Iris pigment epithelial cell (primary cell): ENCODE measurements at places on chromosomes 3 and 15.

- no peak for DNase-seq
Observed at GRCh38 chr3:123337948-123338619, 110.8 kb downstream of the ADCY5 start.

DNA sequence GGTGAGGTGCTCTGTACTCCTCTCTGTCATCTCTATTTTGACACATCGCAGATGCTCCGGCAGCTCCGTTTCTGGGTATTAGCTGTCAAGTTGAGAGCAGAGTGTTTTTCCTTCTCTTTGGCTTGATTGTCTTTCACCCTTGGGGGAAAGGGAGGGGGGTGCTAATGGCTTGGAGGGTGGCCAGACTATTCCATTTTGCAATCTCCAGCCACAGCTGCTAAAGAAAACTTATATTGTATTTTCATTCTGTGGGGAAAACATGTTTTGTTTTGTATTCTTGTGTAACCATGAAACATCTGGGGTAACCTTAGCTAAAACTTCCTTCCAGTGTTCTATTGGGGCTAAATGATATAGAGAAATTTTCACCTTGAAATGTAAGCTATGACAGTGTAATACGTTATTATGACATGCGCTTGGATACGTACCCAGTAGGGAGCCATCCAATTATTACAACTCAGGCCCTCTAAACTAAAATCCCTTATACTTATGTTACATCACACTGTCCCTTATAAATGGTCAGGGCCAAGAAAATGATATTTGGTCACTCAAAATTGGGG is 14.0 kb upstream of the LARP6 start:
- DNase-seq, result peak; percentile 85

DNA sequence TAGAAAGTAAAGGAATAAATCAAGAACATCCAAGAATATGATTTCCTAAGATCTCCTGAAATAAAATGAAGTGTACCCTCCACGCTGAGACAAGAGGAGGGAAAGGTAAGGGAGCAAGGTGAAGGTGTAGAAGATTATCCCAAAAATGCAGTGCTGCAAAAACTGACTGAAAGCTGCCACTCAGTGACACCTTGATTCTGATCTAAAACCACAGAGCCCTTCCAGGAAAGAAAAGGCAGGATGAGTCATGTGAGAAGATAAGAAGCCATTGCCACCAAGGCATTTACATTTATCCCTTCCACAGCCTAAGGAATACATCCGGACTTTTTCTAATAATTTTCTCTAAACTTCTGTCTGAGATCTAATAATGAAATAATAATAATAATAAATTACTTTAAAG is 49.9 kb downstream of the IGSF11 start:
- no peak for DNase-seq

- no peak for DNase-seq
Observed at GRCh38 chr3:130948929-130949328, 55.0 kb downstream of the ATP2C1 start.

GRCh38 chr3:41638381-41638780 is 323.5 kb downstream of the ULK4 start:
- DNase-seq, result no peak

DNA sequence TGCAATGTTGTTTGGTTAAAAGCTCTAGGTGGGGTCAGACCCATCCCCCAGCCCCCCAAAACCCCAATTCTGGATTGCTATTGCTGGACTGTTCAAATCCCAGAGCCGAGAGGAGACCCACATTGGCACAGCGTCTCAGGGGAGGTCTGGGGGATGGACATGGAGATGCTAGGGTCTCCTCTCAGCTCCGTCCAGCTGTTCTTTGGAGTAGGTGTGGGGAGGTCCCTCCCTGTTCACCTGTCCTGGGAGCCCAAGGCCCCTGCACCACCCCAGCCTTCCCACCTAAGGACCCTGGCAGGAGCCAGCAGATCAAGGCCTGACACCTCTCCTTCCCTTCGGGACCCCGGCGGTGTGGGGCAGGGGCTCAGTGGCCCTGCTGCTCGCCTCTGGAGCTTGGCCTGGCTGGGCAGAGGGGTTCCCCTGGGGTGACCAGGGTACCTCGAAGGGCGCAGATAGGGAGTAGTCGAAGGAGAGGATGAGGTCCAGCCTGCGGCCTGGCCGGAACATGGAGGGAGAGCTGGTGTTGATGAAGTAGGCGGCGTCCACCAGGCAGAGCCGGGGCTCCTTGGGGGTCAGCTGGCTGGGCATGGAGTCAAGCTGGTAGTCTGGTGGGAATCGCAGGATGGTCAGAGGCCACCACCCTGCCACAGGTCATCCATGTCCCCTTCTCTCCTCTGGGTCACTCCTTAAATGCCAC is 23.9 kb downstream of the PLA2G4D start:
- DNase-seq, result no peak

DNA sequence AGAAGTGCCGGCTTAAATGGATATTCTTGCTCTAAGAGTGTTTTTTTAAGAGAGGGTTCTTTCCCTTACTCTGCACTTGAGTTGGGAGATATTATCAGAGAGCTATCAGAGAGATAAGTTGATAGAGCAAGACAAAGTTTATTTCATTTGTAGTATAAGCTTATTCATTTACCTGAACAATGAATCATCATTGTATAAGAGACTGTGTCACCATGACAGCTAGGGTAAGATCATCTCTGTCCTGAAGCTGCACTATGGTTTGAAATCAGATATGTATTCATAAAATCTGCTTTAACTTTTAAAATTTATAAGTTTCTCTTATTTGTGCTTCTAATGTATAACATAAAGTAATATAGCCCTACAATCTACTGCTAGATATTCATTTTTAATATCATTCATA is 128.1 kb upstream of the ARL6 start:
- no peak for DNase-seq

- DNase-seq, result peak; percentile 82
Observed at GRCh38 chr3:184786280-184786941, 25.6 kb upstream of the VPS8 start.

GRCh38 chr3:71436337-71436736 is 147.2 kb downstream of the FOXP1 start:
- DNase-seq, result no peak

GRCh38 chr15:85750319-85751290 is 44.1 kb downstream of the KLHL25 start:
- DNase-seq, result peak; percentile 49

- peak; percentile 58 for DNase-seq
Observed at GRCh38 chr3:9934235-9934621, 594 bp downstream of the CRELD1 start.

DNA sequence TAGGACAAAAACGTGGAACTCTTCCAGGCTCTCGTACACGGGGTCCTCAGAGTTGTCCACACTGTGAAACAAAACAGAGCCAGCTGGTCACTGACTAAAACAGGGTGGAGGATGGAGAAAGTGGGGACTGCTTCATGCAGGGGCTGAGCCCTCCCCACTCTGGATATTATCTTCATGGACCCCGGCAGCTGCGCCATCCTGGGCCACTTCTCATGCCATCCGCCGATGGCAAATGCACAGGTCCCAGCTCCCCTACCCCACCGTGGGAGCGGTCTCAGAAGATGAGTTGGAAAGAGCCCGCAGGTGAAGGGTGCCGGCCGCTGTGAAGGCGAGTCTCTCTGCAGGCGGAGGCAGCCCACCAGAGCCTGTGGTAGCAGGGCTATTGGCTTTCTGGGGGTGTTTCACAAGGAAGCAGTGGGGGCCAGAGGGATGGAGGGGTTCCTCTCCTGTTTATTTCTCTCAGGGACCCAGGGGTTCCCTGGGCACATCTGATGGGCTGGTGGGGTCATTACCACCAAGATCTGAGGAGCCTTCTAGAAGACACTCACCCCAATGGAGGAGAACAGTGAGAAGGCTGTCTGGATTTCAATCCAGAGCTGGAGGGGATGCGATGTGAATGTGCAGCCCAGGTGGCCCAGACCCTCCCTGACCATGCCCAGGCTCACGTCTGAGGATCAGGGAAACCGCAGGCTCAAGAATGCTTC is 177.3 kb downstream of the KLF13 start:
- DNase-seq, result no peak

- no peak for DNase-seq
Observed at GRCh38 chr15:41849204-41849603, 10.6 kb downstream of the PLA2G4B start.

DNA sequence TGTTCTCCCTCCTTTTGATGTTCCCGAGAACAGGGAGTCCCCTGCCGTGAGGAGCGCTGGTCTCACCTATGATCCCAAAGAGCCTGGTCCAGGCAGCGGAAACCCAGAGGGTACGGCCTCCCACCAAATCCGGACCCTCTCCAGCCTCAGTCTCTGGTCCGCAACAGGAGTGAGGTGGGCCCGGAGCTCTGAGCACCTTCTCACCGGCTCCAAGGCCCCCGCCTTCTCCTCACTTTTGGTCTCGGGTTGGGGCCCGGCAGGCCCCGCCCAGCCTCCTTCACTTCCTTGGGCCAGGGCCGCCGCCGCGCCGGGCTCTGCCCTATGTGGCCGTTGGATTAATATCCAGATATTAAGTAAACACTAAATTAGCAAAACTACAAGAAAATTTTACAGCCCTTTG is 5.7 kb upstream of the SKOR1 start:
- DNase-seq, result no peak

- DNase-seq, result no peak
Observed at GRCh38 chr3:106725566-106725965, 651.7 kb upstream of the CCDC54 start.

GRCh38 chr15:66390678-66391077 is 4.0 kb downstream of the MAP2K1 start:
- DNase-seq, result peak; percentile 29

GRCh38 chr3:31472479-31473390 is 60.0 kb upstream of the STT3B start:
- peak; percentile 73 for DNase-seq

DNA sequence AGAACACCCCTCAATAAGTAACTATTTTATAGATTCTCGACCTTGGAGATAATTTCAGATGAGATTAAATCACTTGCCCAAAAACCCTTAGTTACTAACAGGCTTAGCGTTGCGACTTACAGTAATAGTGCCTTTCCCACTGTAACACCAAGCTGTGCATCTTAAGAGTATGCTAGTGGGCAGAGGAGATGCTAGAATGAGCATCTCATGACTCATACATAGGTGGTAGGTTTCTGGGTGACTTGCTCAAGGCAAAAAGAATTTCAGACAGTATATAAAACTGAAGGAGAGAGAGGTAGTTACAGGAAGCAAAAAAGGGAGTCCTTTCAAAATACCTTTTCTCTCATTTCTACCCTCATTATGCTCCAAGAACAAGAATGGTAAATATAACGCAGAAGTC is 3.9 kb downstream of the KATNBL1 start:
- DNase-seq, result peak; percentile 63

GRCh38 chr15:61195116-61196002 is 33.7 kb downstream of the RORA start:
- DNase-seq, result peak; percentile 50

DNA sequence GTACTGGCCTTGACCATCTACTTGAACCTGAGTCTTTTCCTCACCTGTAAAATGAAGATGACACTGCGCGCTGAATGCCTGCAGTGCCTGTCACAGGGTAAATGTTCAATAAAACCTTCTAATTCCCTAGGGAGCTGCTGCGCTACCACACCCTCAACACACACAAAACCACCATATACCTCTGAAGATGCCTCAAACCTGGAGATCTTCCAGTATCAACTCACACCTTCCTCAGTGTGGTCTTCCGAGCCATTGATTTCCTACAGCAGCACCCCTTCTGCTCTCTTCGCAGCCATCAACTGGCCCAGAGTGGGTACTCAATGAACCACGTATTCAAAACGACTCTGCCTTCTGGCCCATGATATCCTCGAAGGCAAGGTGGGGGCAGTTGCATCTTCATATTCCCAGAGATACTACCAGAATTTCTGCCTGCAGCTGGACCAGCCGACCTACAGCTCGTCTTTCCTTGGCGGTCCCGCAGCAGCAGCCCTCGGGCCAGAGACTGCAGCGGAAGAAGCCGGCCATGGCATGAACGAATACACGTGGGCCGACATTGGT is 695 bp downstream of the RPL32 start:
- DNase-seq, result peak; percentile 32

GRCh38 chr3:119731560-119732343 is 28.9 kb downstream of the CFAP91 start:
- DNase-seq, result peak; percentile 35

- DNase-seq, result peak; percentile 79
Observed at GRCh38 chr3:149042789-149043386, 43.4 kb downstream of the HLTF start.

- DNase-seq, result peak; percentile 68
Observed at GRCh38 chr3:104102386-104102785, 1264.3 kb upstream of the ALCAM start.

GRCh38 chr3:51955175-51955892 is at the start of gene GPR62:
Gene GPR62, plus strand, starts transcription at chr3:51955381. Its CDS starts 272 bp downstream, at chr3:51955653.
- no peak for DNase-seq

GRCh38 chr15:63232405-63232804 is 43.0 kb downstream of the RAB8B start:
- DNase-seq, result no peak

DNA sequence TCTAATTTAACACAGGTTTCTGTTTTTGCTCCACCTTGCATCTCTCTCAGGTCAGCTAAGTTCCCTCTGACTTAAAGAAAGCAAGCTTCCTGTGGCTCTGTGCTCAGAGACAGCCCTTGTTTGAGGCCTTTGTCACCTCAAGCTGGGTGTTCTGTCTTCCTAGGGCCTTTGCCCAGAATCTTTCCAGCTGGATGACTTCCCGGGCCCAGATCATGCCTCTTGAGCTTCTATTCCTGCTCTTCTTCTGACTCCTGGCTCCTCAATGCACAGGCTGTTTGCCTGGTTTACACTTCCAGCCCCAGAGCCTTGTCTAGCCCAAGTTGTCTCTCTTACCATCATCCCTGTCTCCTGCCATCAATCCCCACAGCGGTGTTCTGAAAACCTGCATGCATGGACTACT is 300.6 kb downstream of the VPS13C start:
- DNase-seq, result no peak

GRCh38 chr3:73601011-73601410 is 23.7 kb downstream of the PDZRN3 start:
- no peak for DNase-seq

DNA sequence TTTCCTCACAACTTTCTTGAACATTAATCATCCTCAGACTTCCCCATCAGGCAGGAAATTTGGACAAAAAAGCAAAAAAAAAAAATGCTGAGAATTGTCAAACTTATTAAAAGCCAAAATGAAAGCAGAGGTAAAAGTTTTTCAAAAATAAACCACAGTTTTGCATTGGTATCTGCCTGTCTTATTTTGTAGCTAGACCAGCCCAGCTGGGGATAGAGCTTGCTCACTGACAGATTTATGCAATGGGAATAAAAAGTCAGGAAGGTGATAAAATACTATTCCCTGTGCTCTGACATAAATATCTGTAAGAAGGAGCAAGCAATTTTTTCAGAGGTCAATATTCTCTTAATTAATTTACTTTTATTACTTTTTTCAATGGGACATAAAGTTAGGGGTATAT is 1006.7 kb upstream of the ALCAM start:
- DNase-seq, result peak; percentile 28

GRCh38 chr3:94904156-94904674 is 841.4 kb downstream of the NSUN3 start:
- no peak for DNase-seq
